ENCODE measurements at places on chromosomes 3 and 15.

GRCh38 chr15:67790610-67791319 lies 34.5 kb upstream of the SKOR1 start:
- DNase-seq, result no peak
- peaks cover 8% of the 10 kb centered on the region for H3K4me1 ChIP-seq
- H3K27me3 ChIP-seq, result no peaks in the 10 kb centered on the region

- H3K4me1 ChIP-seq, result peaks cover 14% of the 10 kb centered on the region
- H3K27me3 ChIP-seq, result no peaks in the 10 kb centered on the region
- no peak overlapping the region for H3K27ac ChIP-seq
Observed at GRCh38 chr3:121974601-121975111, 47.4 kb downstream of the ILDR1 start.

DNA sequence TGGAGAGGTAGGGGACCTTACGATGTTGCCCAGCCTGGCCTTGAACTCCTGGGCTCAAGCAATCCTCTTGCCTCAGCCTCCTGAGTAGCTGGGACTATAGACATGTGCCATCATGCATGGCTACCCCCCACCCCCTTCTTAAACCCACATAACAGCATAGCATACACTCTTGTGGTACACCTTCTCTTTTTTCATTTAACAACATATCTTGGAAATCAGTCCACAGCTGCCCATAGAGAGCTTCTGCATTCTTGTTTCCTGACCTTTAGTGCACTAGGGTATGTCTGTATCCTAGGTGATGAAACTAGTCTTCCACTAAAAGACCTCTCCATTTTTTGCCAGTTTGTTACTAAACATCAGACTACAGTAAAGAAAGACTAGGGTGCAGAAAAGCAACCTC lies 33.0 kb downstream of the SLC28A1 start:
- peaks cover 23% of the 10 kb centered on the region for H3K4me1 ChIP-seq
- H3K4me3 ChIP-seq, result no peak overlapping the region
- no peaks in the 10 kb centered on the region for H3K27me3 ChIP-seq
- DNase-seq, result no peak
- no peak overlapping the region for H3K27ac ChIP-seq
- H3K36me3 ChIP-seq, result no peaks in the 10 kb centered on the region

GRCh38 chr15:23570486-23570885 lies 5.0 kb downstream of the MKRN3 start:
- no peak overlapping the region for H3K27ac ChIP-seq
- no peak overlapping the region for H3K4me3 ChIP-seq
- no peaks in the 10 kb centered on the region for H3K36me3 ChIP-seq
- no peak for DNase-seq

GRCh38 chr3:71162221-71162620 lies 421.3 kb downstream of the FOXP1 start:
- DNase-seq, result no peak
- peaks cover 16% of the 10 kb centered on the region for H3K36me3 ChIP-seq
- H3K4me1 ChIP-seq, result peaks cover 35% of the 10 kb centered on the region

GRCh38 chr3:4809922-4810321 lies 169.3 kb upstream of the BHLHE40 start:
- DNase-seq, result no peak
- H3K27ac ChIP-seq, result no peak overlapping the region
- H3K36me3 ChIP-seq, result peaks cover 4% of the 10 kb centered on the region
- peaks cover 10% of the 10 kb centered on the region for H3K4me1 ChIP-seq
- H3K27me3 ChIP-seq, result no peaks in the 10 kb centered on the region
- H3K4me3 ChIP-seq, result no peak overlapping the region

All from mesothelial cell of epicardium (in vitro differentiated cells).